Stimulated activated CD4-positive, alpha-beta T cell treated with anti-CD3 and anti-CD28 coated beads, Interleukin-2, amount 100 ng/mL, for 48 hours (primary cell): ENCODE measurements at places on chromosomes 3 and 15.

GRCh38 chr3:158169091-158169491 is 59.2 kb downstream of the RSRC1 start:
- DNase-seq = no peak

- no peak for DNase-seq
These were observed 68.3 kb upstream of the HERC1 start for GRCh38 chr15:63901912-63902670.

GRCh38 chr3:67719333-67719732 is 64.9 kb upstream of the SUCLG2 start:
- DNase-seq = no peak

DNA sequence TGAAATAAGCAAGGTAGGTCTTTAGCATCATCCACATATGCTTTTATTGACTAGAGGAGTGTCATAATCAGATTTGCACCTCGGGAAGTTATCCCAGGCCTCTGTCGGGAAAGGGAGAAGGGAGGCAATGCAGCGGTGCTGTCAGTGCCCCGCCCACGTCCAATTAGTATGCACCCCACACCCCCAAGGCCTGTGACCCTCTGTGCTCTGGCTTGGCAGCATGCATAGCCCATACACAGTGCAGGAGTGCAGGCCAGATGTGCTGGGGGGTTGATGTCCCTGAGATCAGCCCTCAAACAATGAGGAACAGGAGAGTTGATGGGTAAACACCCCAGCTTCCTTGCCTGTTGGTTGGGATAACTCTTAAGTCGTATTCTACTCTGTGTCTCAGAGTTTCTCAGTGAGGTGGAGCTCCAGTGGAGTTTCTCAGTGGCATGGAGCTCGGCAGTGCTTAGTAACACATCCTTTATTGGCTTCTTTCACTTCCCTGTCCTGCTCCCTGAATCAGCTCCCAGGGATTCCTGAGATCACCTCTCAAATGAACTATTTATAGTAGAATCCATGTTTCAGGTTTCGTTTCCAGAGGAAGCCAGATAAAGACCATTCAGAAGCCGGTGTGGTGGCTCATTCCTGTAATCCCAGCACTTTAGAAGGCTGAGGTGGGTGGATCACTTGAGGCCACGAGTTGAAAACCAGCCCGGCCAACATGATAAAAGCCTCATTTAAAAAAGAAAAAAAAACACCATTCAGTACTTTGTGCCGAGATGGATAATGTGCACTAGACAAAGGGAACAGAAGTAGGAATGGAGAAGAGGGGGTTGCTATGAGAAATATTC is 26.7 kb upstream of the NDUFB4 start:
- no peak for DNase-seq

- DNase-seq = no peak
These were observed 21.1 kb upstream of the GBE1 start for GRCh38 chr3:81782585-81782984.

GRCh38 chr15:96347181-96348111 is 16.9 kb downstream of the NR2F2 start:
- DNase-seq = no peak

- DNase-seq = no peak
These were observed 271.8 kb upstream of the TPM1 start for GRCh38 chr15:62770752-62771151.

DNA sequence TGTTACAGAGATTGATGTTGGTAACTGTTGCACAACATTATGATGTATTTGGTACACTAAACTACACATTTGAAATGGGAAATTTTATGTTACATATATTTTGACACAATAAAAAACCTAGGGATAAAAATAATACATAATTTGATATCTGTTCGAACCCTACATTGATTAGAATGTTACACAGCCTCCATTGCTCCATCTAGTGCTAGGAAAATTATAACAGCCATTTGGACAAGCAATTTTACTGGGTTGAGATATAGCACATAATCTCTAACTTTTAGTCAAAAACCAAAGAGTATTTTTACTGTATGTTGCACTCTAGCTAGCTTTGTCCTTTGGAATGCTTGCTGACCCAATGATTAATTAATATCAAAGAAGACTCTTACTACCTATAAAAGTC is 108.1 kb downstream of the LSAMP start:
- DNase-seq = no peak
